ENCODE measurements at places on chromosomes 16 and 17.

GRCh38 chr16:25596194-25596593, 95.6 kb upstream of the HS3ST4 start:
- DNase-seq, result no peak

DNA sequence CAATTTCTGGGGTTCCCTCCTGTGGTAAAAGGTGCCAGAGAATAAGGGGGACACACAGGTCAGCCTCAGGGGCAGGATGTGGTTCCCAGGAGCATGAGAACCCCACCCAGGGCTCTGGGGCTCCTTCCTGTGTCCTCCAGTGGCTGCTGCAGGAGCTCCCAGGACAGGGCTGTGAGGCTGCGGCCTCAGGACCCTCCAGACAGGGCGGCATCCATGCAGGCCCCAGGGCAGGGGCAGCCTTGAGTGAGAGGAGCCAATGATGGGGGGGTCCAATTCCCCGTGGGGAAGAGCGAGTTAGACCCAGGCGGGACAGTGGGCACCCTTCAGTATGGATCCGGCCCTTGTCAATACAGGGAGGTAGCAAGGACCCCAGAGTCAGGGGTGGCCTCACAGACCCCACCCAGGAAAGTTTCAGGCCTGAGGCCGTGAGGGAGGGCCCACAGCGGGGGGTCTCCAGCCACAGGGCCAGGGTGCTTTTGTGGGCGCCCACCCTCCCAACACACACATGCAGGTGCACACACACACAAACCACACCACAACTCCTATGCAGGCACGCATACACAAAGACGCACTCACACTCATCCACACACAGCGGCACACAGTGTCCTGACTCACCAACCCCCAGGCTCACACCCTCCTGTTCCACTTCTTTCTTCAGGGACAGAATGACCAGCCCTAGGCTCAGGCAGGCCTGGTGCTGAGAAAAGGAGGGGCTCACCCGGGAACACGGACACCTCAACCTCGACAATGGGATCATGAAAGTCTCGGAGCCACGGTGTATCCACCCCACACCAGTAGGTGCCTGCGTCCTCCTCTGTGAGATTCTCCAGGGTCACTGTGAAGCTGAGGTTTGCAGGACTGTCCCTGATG, 1.8 kb downstream of the CD300C start:
- DNase-seq, result no peak

GRCh38 chr16:934178-934577, 36.6 kb downstream of the LMF1 start:
- DNase-seq, result no peak

DNA sequence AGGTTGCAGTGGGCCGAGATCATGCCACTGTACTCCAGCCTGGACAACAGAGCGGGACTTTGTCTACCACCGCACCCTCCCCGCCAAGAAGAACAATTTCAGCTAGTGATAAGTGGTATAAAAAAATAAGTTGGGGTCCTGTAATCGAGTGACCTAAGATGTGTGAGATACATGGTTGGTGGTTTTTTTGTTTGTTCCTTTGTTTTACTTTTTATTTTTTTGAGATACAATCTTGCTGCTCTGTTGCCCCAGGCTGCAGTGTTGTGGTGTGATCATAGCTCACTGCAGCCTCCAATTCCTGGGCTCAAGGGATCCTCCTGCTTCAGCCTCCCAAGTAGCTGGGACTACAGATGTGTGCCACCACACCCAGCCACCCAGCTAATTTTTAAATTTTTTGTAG, 58.7 kb downstream of the PITPNC1 start:
- no peak for DNase-seq

DNA sequence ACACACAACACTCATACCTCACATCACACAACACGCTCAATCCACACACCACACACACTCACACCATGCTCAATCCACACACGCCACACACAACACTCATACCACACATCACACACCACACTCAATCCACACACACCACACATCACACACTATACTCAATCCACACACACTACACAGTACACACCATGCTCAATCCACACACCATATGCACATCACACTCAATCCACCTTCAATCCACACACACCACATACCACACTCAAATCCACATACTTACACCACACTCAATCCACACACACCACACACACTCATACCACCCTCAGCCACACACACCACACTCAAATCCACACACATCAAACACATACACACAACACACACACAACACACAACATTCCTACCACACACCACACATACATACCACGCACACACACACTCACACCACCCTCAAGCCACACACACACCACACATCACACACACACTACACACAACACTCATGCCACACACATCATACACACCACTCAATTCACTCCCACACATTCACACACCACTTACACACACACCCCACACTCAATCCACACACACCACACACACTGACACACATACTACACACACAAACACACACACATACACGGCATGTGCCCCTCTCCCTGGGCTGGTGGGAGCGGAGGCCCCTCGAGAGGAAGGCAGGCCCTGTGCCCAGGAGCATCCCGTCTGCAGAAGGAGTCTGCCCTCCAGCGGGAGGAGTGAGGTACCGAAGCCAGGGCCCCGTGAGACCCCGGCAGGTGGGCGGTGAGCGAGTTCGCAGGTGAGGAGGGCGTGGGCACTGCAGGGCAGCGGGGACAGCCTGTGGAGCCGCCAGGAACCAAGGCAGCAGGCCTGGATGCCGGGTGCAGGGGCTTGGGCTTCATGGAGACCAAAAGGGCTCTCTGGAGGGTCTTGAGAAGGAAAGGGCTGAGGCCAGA, 33.1 kb upstream of the RPTOR start:
- peak; percentile 45 for DNase-seq

DNA sequence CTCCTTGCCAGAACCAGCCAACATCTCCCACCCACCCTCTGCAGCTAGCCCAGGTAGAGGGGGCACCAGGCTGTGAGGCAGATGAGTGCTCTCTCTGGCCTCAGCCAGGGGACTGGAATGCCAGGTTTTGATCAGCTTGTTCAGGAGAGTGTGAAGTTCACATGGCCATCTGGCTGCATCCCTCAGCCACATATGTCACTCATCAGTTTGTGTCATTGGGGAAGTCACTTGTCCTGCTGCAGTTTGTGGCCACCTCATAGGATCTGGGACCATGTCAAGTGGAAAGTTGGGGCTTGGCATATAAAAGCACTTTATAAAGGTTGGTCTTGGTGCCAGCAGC, 147.6 kb downstream of the SOCS1 start:
- no peak for DNase-seq

GRCh38 chr17:42116705-42117396, 4.3 kb downstream of the KAT2A start:
- peak; percentile 84 for DNase-seq

GRCh38 chr16:82700541-82701235, 73.9 kb downstream of the CDH13 start:
- DNase-seq, result no peak

DNA sequence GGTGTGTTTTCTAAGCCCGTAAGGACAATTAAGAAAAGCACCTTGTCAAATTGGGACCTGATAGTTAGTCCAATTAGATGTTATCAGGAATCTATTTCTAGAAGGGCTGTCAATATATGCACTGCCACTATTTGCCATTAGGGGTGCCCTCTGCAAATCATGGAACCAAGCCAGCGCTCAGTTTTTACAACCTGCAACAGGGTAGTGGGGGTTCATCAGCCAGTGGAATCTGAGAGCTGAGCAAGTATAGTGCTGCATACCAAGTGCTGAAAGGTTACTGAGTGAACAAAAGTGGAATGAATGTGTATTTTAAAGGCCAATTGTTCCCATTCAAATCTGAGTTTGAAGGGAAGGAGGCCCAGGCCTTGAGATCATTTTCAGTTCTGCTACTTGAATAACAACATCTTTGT, 10.4 kb downstream of the PRR11 start:
- no peak for DNase-seq

- no peak for DNase-seq
Measured at GRCh38 chr17:16915752-16916556, 56.0 kb downstream of the TNFRSF13B start.

DNA sequence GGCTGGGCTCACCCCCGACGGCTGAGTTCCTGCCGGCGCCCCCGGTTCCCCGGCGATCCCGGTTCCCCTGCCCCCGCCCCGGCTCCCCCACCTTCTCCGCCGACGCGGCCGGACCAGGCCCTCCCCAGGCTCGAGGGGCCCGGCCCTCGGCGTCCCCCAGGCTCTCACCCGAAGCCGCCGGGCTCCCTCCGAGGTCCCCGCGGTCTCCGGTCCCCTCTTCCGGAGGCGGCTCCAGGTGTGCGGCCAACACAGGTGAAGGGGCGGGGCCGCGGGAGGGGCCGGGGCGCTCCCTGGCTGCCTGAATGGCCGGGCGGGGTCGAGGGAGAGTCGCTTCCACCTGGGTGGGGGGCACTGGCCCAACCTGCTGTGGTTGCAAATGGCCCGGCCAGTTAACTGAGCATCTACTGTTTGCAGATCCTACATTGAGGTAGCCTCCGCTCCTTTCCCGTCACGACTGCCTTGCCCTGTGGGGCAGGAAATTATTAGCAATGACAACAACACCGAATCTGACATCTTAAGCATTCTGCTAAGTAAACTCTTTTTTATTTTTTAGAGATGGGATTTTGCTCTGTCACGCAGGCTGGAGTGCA, at the start of gene BICDL2:
BICDL2 (minus strand) TSS at position 219 of the 590 bp plus-strand sequence. CDS start 1,448 bp downstream, outside the sequence.
- DNase-seq, result no peak

GRCh38 chr16:22004341-22004740, 3.4 kb upstream of the PDZD9 start:
- no peak for DNase-seq

DNA sequence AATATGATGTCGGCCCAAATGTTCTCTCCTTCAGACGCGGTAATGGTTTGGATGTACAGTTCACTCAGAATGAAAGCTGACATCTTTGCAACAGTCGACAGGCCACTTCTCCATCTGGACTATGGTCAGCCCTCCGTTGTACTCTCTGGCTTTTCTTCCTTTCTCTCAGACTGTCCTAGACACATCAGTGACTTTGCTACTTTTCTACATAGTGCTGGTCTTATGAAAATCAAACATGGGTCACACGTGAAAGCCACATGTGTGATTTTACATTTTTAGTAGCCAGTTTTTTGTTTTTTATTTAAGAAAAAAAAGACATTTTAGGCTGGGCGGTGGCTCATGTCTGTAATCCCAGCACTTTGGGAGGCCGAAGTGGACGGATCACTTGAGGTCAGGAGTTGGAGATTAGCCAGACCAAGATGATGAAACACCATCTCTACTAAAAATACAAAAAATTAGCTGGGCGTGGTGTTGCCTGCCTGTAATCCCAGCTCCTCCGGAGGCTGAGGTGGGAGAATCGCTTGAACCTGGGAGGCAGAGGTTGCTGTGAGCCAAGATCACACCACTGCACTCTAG, 644.1 kb downstream of the KCNJ2 start:
- DNase-seq, result no peak

GRCh38 chr17:12421646-12422306, 243.9 kb upstream of the MYOCD start:
- no peak for DNase-seq
